Activated T-cell treated with anti-CD3 and anti-CD28 coated beads, Interleukin-2, amount 50 U/mL, for 72 hours (primary cell): ENCODE measurements at places on chromosomes 3 and 15.

GRCh38 chr15:62254137-62254934 lies 89.3 kb upstream of the C2CD4B start:
- DNase-seq: peak; percentile 84

GRCh38 chr15:69457304-69458280 lies 5.0 kb downstream of the RPLP1 start:
- no peak for DNase-seq

DNA sequence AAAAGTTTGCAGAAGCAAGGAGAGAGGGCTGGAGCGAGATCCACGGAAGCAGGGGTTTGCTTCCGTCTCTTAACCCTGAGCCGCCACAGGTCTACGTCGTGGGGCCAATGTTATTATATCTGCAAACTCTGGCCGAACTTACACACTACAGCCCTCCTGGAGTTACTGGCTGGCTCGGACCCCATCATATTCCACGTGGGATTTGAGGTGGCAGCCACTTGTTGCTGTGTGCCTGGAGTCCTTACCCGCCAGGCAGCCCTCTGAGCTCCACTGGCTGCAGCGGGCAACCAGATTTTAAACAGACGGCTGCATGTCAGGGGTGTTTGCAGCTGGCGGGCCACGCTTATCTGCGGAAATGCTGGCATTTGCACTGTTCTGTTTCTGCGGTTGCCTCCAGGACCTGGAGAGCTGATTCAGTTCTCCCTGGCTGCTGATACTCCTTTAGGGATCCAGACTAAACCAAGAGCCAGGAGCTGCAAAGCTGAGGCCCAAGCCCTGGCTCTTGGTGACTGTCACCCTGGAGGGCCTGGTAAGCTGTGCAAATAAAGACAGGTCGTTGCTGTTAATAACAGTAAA lies 34.7 kb downstream of the TM2D3 start:
- DNase-seq: no peak

GRCh38 chr3:17740721-17741141 lies 1.7 kb downstream of the TBC1D5 start:
- no peak for DNase-seq

DNA sequence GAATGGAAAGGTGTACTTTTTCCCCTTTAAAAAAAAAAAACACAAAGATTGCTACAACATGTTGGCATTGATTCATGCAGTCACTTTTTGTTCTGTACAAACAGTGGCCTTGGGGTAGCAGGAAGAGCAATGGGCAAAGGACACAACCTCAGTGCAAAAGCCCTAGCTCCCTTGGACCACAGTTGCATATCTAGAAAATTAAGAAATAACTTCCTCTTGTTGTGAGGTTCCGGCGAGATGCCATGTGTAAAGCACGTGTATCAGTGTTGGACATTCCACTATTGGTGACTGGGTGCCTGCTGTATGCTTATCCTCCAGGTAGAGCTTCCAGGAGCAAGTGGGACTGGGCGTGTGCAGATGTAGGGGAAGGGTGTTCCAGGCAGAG lies 164.5 kb downstream of the THSD4 start:
- no peak for DNase-seq

DNA sequence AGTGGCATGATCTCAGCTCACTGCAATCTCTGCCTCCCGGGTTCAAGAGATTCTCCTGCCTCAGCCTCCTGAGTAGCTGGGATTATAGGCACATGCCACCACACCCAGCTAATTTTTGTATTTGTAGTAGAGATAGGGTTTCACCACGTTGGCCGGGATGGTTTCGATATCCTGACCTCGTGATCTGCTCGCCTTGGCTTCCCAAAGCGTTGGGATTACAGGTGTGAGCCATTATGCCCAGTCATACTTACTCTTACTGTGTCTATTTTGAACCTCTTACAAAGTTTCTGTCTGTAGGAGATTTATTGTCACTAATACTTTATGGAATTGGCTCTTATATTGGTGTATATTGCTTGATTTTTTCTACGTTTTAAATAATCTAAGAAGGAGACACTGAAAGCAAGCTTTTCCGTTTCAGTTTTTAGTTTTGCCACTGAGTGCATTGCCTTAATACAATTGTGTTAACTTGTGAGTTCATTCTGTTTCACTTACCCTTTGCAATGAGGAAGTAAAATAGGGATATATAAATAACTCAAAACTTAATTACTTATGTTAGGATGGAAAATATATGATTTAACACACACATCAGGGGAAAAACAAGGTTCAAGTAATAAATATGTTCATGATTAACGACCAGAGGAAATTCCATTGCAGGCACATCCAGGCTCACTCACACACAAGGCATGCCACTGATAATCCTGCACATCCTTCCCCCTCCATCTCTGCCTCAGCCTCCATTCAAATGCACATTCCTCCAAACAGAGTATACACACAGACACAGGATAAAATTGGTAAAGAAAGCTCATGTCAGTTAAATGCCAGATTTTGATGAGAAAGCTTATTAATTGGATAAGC lies 279.3 kb upstream of the RASGRP1 start:
- DNase-seq: no peak

- no peak for DNase-seq
Observed at GRCh38 chr3:182673336-182673735, 120.0 kb upstream of the ATP11B start.

DNA sequence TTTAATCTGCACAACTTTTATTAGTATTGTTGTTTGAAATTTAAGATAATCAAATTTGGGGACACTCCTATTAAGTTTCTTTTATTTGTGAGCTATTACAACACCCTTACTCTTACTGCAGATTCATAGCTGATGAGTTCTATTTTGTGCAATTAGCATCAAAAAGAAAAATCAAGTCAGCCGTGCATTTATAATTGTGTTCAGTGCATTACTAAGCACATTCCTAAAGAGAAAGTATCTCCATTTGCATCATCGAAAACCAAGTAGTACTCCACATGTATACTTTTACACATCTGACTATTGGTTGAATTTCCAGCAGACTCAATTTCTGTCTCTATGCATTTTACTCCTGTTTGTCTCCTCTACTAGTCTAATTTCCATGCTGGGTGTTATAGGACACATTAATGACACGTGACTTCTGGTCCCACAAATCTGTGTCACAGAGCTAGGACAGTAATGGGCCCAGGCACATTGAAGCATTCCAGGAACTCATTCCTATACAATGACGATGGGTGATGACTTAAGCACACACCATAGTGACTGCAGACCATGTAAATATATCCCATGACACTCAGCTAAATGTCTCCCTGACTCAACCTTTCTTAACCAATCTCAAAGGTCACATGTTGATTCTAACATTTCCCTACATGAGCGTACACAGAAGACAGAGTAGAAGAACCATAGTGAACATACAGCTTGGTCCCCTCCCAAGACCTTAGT lies 477.5 kb downstream of the LPP start:
- no peak for DNase-seq

DNA sequence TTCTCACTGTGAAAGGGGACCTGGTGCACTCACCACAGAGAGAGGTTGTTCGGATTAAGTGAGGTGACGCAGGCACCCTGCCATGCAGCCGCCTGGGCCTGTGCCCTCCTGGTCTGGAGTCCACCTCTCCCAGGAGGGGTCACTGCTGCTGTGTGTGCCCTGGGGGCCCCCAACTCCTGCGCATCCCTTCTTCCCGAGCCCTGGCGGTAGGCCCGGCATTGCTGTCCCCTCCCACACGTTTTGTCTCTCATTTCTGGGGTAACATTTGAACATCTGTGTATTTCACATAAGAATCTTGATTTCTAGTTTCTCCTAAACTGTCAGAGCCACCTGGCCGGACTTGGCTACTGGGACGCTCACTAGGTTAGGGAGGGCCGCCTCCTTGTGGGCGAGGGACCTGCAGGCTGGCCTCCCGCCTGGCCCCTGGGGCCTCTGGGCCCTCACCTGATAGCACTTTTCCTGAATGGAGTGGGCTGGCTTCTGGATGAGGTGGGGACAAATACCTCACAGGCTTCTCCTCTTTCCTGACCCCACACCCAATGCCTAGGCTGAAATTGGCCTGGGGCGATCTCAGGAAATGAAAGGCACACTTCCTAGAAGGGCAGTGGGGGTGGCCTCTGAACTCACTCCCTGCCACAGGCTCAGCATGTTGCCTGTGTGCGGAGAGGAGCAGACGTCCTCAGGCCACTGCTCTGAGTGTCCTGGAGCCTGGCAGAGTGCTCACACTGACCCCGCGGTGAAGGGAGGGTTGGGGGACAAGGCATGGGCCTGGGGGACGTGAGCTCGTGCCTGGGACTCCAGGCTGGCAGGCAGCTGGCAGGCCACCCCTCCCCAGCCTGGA lies 104.2 kb upstream of the PRR23E start:
- no peak for DNase-seq

GRCh38 chr3:151949706-151950105 lies 76.3 kb downstream of the SUCNR1 start:
- DNase-seq: no peak

DNA sequence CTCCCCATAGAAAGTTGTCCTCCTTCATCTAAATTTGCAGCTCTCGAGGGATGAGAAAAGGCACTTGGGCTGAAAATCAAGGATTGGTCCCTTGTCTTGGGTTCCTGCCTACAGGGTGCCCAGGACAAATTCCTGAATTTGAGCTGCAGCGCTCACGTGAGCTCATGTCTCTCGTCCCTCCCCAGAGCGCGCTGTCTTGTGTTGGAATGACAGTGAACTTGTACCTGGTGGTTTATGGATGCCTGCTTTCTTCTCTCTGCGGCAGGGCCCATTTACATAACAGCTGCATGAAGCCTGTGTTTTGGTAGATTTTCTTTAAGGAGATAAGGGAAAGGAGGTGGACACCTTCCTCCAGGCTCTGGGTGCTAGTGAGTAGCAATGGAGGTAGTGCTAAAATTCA lies 4.3 kb downstream of the RYR3 start:
- no peak for DNase-seq

- no peak for DNase-seq
Observed at GRCh38 chr3:62277450-62277849, 95.9 kb downstream of the FEZF2 start.

- DNase-seq: no peak
Observed at GRCh38 chr15:45276831-45277230, 24.8 kb downstream of the SLC28A2 start.

DNA sequence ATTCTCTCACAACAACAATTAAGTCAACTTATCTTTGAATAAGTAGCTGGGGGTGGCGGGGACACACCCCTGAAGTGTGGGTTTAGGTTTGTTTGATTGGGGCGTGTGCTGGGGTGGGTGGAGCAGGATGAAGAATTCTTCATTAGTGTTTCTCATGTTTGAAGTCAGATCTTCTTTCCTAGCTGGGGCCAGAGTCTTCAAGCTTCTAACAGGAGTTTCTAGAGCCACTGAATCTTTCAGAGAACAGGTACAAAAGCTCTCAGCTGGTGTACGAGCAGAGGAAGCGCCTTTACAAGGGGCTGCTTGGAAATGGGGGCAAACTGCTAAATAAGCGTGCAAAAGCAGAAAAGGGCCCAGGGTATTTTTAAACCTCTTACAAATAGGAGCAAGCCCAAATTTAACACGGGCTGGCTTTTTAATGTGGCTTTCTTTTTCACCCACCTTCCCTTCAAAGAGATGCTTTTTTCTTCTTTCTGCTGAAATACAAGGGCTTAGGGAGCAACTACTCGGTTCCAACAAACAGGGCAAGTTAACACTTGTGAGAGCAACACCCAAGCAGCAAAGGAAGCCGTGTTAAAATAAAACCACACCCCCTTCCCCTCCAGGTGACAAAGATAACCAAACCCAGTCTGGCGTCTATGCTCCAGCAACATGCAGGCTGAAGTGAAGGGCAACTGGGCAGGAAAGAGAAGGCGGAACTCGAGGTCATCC lies 86.9 kb upstream of the RASGRP1 start:
- DNase-seq: peak; percentile 53

DNA sequence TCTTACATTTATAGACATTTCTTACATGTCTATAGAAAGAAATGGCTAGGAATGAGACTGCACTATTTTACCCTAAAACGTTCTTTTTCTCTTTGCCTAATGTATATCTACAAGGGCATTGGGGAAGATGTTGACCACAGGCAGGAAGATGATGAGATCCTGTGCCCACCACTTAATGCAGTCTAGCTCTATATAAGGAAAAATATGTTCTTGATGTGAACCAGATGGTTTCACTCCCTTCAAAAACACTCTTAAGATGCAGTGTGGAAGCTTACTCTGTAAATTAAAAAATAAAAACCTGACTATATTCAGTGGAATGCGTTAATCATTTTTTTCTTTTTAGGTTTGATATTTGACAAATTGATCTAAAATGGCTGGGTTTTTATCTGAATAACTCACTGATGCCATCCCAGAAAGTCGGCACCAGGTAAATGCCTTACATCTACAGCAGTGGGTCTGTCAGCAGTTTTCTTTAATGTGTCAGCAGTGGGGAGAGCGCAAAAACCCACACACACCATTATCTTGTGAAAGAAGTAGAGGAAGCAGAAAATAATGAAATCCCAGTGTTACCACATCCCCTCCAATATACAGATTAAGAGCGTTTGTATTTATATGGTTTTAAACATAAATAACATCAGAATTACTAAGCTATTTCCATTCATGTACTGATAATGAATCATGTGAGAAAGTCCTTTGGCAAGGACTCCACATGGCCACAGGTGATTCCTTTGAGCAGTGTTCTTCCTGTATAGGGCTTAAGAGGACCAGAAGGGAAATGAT lies 10.1 kb downstream of the AGTR1 start:
- no peak for DNase-seq
